ENCODE measurements at places on chromosomes 3 and 15. TPM values are rescaled to one million over a fixed set of nuclear protein-coding genes. Genes with fewer than 3 reads are reported as not detected.

DNA sequence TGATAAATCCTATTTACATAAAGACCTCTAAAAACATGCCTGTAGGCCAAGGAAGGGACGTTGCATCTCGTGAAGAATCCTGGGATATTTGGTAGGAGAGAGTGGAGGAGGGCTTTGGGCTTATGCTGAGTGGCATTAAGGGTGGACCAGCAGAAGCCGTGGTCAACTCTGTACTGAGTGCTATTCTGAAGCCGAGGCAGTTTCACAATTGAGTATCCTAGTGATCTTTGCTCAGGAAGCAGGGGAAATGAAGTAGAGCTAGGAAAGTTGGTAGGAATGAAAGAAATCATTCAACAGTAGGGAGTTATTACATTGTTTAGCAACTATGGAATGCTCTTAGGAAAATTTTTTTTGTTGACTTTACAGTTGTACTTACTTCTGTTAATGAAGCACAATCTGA, 24.2 kb downstream of the MCTP2 start:
- no peak for DNase-seq

- no peak for DNase-seq
Observed at GRCh38 chr3:12994357-12994606, 78.9 kb downstream of the IQSEC1 start.

Gene RASL12
- total RNA-seq: not detected

DNA sequence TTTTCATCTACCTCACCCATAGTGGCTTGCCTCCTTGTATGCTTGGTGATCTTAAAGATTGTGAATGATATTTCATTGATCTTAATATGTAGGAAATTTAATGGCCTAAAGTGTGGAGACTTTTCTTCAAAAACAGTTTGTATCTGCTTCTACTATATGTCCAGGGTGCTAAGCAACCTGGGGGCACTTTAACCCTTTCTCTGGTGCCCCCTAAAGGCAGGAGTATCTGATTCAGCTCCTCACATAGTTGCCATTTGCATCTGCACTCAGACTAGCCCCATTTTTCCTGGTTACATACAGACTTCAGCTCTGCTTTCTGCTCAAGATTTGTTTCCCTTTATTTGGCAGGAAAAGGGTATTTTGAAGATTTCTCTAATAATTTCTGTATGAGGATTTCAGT, 5.2 kb upstream of the PFN2 start:
- no peak for DNase-seq

DNA sequence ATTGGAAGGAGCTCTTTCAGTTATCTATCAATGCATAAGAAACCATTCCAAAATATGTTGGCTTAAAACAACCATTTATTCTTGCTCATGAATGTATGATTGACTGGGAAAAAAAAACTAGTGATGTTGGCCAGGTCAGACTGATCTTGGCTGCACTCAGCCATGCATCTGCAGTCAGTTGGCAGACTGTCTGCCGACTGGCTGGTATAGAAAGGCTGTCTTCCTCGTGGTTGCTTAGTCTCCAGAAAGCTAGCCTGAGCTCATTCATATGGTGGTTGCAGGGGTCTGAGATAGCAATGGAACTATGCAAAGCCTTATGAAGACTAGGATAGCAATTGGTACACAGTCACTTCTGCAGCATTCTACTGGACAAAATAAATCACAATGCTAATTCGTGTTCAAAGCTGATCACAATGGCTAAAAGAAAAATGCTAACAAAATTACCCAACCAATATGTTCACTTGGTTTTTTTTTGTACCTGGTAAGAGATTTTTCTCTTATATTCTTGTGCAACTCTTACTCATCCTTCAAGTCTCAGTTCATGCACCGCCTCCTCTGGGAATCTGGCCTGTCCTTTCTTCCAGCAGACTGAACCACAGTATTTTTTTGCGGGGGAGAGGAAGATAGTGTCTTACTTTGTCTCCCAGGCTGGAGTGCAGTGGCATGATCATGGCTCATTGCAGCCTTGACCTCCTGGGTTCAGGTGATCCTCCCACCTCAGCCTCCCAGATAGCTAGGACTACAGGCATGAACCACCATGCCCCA, 126.8 kb downstream of the KCNAB1 start:
- no peak for DNase-seq

Gene CLASP2
- 53.8 TPM for total RNA-seq

All from CD8-positive, alpha-beta memory T cell (primary cell).